Hematopoietic multipotent progenitor cell treated with erythropoietin and hydrocortisone succinate and interleukin-3 and kit ligand, for 6 days (in vitro differentiated cells): ENCODE measurements at places on chromosomes 6 and 20.
A peak's percentile ranks its signal among the peaks of the same experiment; 100 is the strongest.

- no peak for DNase-seq
Measured at GRCh38 chr6:163397326-163397725, 17.2 kb upstream of the QKI start.

DNA sequence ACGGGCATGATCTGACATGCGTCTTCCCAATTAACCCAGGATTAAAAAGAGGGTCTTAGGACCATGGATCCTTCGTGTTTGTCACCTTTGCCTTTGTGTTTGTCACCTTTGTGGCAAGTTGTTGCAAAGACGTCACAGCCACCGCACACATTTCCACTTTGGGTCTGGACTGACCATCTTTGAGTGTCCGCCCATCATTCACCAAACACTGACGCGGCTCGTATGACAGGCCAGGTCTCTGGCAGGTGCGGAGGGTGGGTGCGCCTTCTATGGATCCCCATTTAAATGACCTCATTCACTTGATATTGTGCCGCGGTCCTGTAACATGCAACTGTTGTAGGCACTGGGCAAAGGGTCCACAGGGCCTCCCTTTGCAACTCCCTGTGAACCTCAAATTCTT, 404.1 kb downstream of the TAF4 start:
- DNase-seq, result no peak

DNA sequence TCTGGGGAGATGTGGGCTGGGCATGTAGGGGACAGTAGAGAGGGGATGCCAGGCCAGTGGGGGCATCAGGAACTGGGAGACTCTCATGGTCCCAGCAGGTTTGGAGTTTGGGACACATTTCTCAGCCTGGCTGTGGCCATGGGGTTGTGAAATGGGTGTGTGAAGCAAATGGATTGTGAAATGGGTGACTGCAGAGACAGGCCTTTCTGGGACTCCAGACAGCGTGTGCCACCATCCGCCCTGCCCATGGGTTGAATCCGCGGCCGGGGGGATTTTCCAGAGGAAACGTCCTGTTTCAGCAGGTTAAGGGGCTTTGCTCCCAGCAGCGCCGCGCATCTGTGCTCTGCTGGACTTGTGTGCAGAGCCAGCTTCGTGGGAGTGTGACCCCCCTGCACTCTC, 3.7 kb upstream of the PMEPA1 start:
- DNase-seq, result peak; percentile 11

DNA sequence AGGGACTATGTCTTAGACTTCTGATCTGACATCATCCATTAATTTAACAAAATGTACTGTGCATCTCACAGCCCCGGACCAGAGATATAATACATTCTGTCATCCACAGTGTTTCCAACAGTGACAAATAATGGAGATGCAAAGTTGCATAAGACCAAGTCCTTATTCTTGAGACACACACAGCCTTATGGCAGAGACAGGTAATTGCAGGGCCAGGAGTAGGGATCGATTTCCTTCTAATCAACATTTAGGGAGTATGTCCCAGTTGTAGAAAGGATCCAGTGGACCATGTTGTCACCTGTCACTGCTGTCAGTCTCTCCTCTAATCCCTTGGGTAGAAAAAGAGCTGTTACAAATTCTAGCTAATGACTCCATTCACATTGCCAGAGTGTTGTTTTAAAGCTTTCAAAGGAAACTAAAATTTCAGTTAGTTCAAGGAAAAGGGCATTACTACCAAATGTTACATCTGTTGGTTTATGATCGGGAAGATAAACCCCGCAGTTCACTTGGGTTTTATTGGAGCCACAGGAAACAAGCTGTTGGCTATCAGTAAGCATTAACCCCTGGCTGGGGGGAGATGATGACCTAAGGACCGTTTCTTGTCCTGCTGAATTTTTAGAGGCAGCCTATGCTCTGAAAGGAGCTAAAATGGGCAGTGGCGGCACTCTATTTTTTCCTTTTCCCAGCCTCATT, 111.4 kb upstream of the ATXN1 start:
- DNase-seq, result peak; percentile 58

DNA sequence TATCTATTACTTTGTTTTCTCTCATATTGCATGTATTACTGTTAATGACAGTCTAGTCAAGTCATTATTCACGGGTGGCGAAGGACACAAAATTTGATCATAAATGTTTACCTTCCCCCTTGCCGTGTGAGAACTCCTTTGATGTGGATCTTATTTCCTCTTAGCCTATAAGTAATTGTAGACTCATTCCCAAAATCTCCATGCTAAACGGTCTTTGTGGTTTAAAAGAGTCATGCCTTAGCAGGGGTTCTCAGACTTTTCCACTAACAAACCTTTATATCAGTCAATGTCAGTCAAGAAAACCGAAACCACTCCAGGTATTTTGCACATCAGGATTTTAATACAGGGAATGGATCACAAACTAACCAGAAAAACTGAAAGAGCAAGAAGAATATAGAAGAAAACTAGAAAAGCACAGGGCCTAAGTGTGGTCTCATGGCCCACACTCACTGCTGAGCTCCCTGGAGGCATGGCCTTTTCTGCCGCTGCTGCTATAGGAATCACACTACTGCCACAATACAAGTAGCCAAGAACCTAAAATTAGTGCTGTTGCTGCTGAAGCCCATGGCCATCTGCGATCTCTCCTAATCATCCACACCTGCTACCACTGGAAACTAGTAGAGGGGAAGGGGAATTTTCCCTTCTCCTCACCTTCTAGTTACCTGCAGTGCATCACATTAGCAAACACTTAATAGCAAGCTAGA, 186.0 kb upstream of the POU3F2 start:
- no peak for DNase-seq
